ENCODE measurements at places on chromosomes 4 and X.
A peak's percentile ranks its signal among the peaks of the same experiment; 100 is the strongest.

GRCh38 chrX:63708801-63709200 lies 76.2 kb downstream of the ARHGEF9 start:
- DNase-seq = no peak

- no peak for DNase-seq
Measured at GRCh38 chrX:100750883-100751282, 19.0 kb upstream of the SYTL4 start.

- DNase-seq = peak; percentile 52
Measured at GRCh38 chr4:71564775-71565174, 219.1 kb downstream of the GC start.

DNA sequence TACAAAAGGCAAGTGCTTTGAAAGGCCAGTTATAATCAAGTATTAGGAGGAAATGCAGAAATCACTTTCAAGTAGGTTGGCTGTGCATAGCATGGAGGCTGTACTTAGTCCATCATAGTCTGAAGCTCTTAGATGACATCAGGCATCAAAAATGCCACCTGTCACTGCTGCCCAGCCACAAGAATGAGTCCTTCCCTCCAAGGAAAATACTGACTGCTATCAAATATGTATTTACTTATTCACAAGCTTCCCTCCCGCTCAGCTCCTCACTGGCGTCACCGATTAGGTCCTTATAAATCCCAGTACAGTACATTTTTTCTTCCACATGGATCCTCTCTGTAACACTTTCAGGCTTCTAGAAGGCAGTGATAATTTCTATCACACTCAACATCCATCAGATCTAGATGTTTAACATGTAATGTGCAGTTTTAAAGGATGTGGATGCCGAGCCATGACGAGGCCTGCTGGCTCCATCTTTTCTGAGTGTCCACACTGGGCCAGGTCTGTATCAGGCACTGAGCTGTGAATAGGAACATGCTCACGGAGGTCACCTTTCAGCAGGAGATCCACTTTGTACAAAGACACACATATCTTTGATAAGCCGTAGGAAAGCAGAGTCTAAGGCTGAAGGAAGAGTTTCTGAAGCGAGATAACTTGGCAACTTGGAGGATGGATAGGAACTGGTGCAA lies 121.9 kb downstream of the PALLD start:
- no peak for DNase-seq

GRCh38 chr4:156173937-156174336 lies 220.3 kb upstream of the CTSO start:
- DNase-seq = no peak

DNA sequence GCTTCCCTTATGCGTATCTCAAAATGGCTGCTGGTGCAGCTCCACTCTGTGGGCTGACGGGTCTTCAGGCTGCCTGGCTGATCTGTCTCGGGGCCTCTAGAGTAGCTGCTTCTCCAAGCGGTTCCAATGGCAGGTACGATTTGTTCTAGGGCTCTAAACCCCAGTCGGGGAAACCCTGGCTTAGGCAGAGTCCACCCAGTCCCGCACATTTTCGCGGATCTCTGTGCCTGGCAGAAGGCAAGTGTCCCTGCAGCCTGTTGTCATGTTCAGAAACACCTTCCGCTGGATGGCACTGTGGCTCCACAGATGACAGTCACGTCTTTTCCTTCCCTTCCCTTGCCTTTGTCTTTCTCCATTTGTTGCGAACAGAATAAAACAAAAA lies 54.4 kb downstream of the NBDY start:
- no peak for DNase-seq

- no peak for DNase-seq
Measured at GRCh38 chr4:174036576-174036975, 246.9 kb downstream of the FBXO8 start.

- DNase-seq = peak; percentile 21
Measured at GRCh38 chr4:72974694-72975487, 94.6 kb downstream of the COX18 start.

DNA sequence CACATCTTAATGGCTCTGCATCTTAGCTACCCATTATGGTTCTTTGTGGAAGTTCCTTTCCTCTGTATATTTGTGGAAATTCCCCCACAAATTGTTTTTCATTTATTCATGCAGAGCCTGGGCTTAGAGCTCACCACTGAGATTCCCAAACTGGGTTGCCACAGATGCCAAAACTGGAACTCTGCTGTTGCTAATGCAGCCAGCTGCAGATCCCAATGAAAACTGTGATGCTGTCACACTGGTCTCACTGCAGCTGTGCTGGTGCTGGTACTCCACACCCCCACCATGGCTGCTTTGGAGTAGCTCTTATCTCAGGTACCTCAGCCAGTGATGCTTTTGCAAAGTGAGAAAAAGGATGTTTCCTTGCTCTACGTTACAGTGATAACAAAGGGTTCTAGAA lies 87.7 kb downstream of the DCK start:
- no peak for DNase-seq

DNA sequence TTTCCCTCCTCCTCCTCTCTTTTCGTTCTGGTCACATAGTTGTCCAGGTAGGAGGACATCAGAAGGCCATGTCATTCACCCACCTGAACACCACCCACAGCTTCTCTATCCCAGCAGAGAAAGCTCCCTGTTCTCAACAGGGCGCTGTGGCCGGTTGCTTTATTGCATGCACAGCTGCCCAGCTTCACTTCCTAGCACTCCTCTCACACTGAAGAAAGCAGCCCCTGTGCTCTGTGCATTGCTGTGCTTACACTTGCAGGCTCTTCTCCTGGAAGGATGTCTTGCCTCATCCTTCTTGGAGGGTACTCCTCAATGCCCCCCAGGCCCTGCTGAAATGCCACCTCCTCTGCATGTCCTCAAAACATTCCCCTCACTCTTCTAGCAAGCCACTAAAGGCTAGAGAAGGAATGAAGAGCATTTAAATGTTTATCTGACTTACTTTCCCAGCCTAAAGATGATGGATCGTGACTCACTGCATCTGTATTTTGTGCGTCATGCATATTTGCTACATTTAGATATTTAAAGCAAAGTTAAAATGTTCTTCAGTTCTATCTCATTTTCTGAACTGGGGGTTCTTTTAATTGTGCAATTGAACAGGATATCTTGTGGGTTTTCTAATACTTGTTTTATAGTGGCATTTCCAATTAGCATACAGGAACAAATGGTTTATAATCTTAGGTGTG lies 186.4 kb upstream of the PUDP start:
- DNase-seq = no peak

DNA sequence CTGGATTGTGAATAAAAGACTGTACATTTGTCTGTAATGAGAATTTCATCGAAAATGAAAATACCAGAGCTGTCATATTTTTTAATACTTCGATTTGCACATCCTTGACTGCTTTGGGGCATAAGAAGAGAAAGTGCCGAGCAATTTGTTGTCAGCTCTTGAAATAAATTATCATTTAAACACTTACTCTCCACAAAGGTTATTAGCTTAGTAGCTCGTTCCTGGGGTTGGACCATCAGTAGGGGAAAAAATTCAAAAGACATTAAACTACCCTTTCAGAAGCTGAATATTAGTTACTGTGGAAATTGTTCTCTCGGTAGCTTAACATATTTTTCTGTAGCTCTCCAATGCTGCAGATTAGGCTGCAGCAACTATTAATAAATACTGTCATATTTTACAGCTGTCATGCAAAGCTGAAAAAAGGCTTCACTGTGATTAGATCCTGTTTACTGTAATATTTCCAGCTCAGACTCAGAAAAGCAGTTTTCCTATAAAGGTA lies 76.9 kb downstream of the GRIA3 start:
- no peak for DNase-seq

- DNase-seq = no peak
Measured at GRCh38 chr4:14237911-14238310, 610.4 kb upstream of the BOD1L1 start.

DNA sequence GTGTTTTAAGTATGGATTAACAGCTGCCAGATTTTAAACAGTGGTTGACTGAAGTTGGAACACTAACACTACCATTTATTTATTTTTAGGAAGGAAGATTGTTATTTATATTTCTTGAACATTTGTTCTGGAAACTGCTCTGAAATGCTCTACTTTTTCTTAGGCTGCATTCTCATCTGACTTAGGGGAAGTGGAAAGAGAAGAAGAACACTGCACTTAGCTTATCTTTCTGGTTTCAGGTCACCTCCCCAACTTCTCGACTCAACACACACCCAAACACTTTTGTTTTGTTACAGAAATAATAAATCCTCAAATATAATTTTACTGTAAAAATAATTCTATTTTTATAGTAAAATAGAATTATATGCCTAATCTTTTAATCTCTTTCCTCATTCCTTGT lies 18.6 kb downstream of the BLTP1 start:
- no peak for DNase-seq

- peak; percentile 82 for DNase-seq
Measured at GRCh38 chrX:76555816-76556215, 128.3 kb downstream of the MAGEE1 start.

- peak; percentile 70 for DNase-seq
Measured at GRCh38 chrX:111823128-111823527, 52.9 kb upstream of the TRPC5OS start.

DNA sequence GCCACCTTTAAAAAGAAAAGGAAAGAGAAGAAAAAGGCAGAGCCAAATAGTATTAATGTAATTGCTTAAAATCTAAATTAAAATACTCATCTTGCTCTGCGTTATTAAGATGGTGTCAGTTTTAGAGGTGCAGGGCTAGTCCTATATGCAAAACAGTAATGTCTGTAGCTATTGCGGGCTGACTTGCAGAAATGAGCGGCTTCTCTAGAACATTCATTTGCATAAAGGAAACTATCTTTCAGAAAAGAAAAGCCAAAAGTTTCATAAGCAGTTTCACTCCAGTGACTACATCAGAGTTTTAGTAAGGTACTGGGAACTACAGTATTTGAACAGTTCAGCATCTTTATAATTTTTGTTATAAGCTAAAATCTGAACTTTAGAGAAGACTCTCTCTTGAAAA lies 6.0 kb downstream of the SMAD1 start:
- no peak for DNase-seq

- no peak for DNase-seq
Measured at GRCh38 chr4:168744021-168744420, 247.2 kb downstream of the PALLD start.

DNA sequence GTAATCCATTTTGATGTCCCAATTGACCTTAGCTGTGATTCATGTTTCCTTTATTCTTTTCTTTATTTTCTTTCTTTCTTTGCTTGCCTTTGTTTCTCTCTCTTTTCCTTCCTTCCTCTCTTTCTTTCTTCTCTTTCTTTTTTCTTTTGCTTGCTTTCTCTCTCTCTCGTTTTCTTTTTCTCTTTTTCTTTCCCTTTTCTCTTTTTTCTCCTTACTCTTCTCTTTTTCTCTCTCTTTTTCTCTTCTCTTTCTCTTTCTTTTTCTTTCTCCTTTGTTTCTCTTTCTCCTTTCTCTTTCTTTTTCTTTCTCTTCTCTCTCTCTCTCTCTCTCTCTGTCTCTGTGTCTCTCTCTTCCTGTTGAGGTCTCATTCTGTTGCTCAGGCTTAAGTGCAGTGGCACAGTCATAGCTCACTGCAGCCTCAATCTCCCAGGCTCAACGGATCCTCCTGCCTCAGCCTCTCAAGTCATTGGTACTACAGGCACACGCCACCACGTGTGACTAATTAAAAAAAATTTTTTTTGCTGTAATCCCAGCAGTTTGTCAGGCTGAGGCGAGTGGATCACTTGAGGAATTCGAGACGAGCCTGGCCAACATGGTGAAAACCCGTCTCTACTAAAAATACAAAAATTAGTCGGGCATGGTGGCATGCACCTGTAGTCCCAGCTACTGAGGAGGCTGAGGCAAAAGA lies 8.0 kb upstream of the DHRSX start:
- DNase-seq = no peak

- DNase-seq = no peak
Measured at GRCh38 chr4:182222766-182223165, 20.4 kb upstream of the TENM3 start.

GRCh38 chrX:118839334-118839958 lies 15.8 kb downstream of the ZCCHC12 start:
- DNase-seq = peak; percentile 74

DNA sequence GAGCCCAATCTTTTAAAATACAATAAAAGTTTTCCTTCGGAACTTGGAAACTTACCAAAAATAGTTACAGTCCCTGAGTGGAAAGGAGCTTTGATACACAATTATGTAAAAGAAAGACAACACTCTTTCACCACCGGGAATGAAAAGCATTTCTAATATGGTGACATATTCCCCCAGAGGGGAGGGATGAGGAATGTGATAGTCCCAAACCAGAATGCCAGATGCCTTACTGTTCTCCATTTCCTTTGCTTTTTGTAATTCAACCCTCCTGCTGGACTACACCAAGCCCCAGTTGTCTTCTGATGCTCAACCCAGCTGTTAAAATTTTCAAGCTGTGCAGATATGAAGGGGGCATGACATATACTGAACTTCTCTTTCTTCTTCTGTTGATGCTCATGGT lies 4.1 kb downstream of the PRIMPOL start:
- peak; percentile 34 for DNase-seq

- DNase-seq = no peak
Measured at GRCh38 chrX:127574829-127575228, 477.4 kb downstream of the ACTRT1 start.

GRCh38 chr4:53788621-53789020 lies 197.3 kb upstream of the LNX1 start:
- DNase-seq = no peak

GRCh38 chrX:40169193-40170101 lies 71.7 kb upstream of the BCOR start:
- peak; percentile 85 for DNase-seq

DNA sequence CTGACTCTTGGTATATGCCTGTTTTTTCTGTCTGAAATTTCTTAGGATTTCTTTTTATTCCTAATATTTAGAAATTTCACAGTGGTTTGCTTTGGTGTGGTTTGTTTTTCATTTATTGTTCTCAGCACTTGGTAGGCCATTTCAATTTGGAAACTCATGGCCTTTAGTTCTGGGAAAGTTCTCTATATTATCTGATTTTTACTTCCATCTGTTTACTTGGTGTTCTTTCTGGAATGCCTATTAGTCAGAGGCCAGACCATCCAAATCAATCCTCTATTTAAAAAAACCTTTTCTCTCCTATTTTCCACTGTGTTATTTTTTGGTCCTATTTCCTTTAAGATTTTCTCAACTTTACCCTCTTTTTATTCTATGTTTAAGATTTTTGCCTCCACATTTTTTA lies 188.1 kb upstream of the SFRP2 start:
- DNase-seq = no peak

DNA sequence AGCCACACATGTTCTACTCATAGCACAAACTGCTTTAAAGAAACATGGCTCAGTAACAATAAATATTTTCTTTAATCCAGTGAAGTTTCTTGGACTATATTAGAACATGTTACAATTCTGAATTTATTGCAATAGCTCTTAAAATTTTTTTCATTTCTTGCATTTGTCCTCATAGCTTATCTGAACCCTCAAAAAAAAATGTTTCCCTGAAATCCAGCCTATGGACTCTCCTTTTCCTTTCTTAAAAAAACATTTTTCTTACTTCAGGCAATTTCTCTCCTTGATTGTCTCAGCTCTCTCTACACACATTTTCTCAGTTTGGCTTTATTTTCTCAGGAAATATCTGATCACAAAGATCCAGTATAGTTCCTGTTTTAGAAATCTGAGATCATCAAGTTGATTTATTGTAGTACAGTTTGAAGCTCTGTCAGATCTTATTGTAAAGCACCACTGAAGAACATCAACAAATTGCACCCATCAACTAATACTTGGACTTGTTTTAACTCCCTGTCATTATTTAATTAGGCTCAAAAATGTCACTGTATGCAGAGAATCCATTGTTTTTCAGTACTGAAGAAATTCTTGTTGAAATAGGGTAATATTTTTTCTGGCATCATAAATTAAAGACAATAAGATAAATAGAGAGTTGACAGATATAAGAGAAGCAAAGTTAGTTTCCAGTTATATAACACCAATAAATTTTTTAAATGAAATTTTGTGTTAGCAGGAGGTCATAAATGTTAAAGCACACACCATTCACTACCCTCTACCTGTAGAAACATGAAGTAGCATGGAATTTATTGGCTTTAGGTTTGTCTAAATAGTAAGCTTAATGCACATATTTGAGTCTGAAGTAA lies 317.7 kb downstream of the ARHGAP24 start:
- no peak for DNase-seq
